ENCODE measurements at places on chromosomes 16 and 17.

- no peak for DNase-seq
Observed at GRCh38 chr16:5108505-5109158, 11.0 kb upstream of the EEF2KMT start.

- no peak for DNase-seq
Observed at GRCh38 chr17:50902372-50903353, 36.5 kb upstream of the TOB1 start.

GRCh38 chr17:42882166-42882565 lies 18.4 kb upstream of the G6PC1 start:
- DNase-seq: no peak

DNA sequence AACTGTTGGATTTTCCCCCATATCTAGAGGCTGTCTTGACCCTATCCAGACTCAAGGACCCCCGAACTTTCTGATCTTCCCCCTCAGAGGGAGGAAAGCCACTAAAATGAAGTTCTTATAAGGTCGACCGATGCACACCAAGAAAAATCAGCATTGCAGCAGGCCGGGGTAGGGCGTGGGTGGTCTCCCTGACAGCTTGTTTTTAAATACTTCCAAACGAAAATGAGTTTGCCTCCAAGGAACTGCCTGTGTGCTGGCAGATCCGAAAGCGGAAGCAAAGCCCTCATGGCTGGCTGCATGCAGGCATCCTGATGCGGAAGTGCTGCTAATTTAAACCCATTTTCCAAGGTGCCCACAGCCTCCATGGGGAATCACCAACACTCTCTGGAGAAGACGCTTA lies 374.3 kb upstream of the XYLT1 start:
- no peak for DNase-seq

GRCh38 chr17:8223356-8224126 lies 13.2 kb upstream of the AURKB start:
- no peak for DNase-seq

DNA sequence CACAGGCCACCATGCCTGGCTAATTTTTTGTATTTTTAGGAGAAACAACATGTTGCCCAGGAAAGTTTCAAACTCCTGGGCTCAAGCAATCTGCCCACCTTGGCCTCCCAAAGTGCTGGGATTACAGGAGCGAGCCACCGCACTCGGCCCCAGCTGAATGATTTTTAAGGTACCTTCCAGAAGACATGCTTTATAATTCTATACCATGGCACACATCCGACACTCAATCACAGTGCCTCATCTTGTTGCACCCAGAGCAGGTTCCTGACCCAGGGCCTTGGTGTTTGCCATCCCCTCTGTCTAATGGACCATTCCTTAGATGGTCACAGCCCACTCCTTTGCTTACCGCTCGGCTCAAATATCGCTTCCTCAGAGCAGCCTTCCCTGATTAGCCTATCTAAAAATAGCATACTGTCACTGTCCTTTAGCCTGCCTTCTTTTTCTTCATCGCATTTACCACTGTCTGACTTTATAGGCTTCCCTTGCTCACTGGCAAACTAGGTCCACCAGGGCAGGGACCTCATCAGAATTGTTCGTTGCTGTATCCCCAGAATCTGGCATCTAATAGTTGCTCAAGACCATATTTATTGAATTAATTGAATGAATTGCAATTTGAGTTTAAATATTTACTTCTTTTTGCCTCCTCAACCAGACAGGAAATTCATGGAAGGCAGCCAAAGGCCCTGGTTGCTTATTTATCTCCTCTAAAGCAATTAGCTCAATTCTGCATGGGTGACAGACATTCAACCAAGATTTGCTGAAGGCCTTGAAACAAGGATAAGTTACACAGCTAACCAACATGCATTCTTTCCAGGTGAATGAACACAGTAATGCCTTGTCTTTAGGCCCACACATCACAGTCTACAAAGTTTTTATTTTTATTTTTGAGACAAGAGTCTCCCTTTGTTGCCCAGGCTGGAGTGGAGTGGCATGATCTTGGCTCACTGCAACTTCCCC lies 6.3 kb upstream of the TENT4B start:
- DNase-seq: no peak

GRCh38 chr17:2151358-2152033 lies 96.6 kb downstream of the HIC1 start:
- DNase-seq: no peak

GRCh38 chr17:8118769-8119580 lies 661 bp upstream of the ALOXE3 start:
- peak; percentile 89 for DNase-seq

DNA sequence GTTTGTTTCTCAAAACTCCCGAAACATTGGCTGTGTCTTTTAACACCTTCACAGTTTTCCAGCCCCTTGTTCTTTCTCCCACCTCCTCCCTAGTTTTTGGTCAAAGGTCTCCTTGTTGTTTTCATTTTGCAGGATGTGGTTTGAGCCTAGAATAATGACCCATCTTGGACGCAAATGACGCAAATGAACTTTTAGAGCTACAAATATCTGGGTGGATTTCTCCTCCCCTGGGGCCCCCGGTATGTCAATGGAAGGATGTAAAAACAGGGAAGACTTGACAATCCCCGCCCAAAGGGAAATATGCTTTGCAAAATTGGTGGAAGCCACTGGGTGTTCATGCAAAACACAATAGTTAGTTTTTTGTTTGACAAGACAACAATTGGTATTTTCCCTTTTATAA lies 236.0 kb upstream of the IRX3 start:
- no peak for DNase-seq

Measured in urinary bladder (tissue), 4 donors.